Pancreas (tissue), 10 donors: ENCODE measurements at places on chromosomes 16 and 17. TPM values are rescaled to one million over a fixed set of nuclear protein-coding genes. Genes with fewer than 3 reads are reported as not detected.
A peak's percentile ranks its signal among the peaks of the same experiment; 100 is the strongest.

GRCh38 chr17:28193241-28193640, 125.8 kb upstream of the TMEM97 start:
- no peaks in the 10 kb centered on the region for H3K4me1 ChIP-seq

Gene ZNF423
- 3.8 TPM for total RNA-seq

- H3K36me3 ChIP-seq: no peaks in the 10 kb centered on the region
- peak overlapping the region; percentile 79 for H3K27ac ChIP-seq
- H3K4me1 ChIP-seq: peaks cover 7% of the 10 kb centered on the region
- peak overlapping the region; percentile 94 for H3K4me3 ChIP-seq
Observed at GRCh38 chr16:30947859-30948666, 805 bp upstream of the ORAI3 start.

Gene TBC1D3B
- 5.4 TPM for total RNA-seq

Gene SRRM2
- total RNA-seq: 440 TPM

DNA sequence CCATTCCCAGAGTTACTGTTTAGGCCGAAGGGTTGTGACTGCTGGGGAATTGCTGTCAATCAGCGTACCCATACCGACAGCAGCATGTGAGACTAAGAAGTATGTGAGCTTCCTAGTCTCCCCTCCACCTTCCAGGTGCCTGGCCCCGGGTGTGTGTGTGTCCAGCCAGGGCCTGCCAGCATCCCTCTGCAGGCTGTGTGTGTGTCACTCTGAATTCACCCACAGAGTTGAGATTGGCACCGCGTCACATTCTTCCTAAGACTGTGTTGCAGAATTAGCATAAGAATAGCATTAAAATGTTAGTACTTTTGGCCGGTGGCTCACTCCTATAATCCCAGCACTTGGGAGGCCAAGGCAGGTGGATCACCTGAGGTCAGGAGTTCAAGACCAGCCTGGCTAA, 31.8 kb downstream of the PRMT7 start:
- no peaks in the 10 kb centered on the region for H3K4me1 ChIP-seq
- H3K4me3 ChIP-seq: no peak overlapping the region
- no peaks in the 10 kb centered on the region for H3K36me3 ChIP-seq
- H3K27me3 ChIP-seq: no peaks in the 10 kb centered on the region
- no peak for DNase-seq
- no peak overlapping the region for H3K27ac ChIP-seq

Gene CCL16
- not detected for total RNA-seq

Gene PPY
- 46.0 TPM for total RNA-seq

Gene PARN
- 16.1 TPM for total RNA-seq

DNA sequence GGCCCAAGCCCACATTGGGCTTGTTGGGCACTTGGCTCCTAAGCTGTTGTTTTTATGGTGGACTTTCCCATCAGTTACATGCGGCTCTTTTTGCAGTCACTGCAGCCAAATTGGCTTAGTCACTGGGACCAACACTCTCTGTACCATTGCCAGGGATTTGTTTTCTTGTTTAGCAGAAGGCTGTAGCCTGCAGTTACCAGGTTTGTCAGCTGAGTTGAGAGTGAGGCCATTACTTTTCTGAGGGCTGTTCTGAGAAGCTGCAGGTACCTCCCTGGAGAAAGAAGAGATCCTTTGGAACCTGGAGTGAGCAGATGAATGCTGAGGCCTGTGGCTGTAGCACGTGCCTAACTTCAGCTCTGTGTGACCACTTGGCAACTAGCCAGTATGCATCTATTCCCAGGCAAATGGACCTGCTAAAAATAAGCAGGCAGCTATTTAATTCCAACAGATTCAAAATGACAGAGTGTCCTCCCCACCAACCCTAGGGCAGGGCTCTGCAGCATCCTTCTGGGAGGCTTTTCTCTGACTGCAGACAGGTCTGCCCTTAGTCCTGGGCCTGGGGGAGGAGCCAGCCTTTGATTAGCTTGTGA, 12.9 kb downstream of the AKAP1 start:
- no peaks in the 10 kb centered on the region for H3K36me3 ChIP-seq
- H3K27me3 ChIP-seq: no peaks in the 10 kb centered on the region
- H3K4me3 ChIP-seq: no peak overlapping the region
- no peak for DNase-seq
- no peak overlapping the region for H3K27ac ChIP-seq

Gene SYT17
- 2.0 TPM for total RNA-seq

DNA sequence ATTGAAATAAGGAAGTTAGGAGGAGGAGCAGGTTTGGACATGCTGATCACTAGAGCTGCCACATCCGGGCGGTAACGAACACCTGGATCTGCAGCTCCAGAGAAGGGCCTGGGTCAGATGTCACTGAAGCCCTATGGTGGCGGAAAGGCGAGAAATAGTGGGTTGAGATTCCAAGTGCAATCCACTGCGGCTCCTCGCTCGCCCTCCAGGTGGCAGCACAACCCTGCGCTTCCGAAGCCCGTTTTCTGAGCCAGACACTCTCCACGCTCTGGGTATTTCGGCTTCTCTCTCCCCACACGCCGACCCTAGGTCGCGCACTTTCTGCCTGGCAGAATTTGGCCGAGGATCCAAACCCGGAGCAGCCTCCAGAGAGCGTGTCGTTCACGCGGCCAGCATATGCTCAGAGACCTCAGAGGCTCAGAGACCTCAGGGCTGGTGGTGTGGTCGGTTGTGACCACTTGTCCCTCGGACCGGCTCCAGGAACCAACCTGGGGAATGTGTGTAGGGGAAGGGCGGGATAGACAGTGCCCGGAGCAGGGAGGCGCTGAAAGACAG, 922 bp upstream of the SLC2A4 start:
- H3K27ac ChIP-seq: peak overlapping the region; percentile 15
- no peaks in the 10 kb centered on the region for H3K27me3 ChIP-seq
- H3K36me3 ChIP-seq: no peaks in the 10 kb centered on the region
- H3K4me1 ChIP-seq: peaks cover 9% of the 10 kb centered on the region
- H3K4me3 ChIP-seq: no peak overlapping the region

GRCh38 chr16:72428681-72429376, 256.9 kb upstream of the PMFBP1 start:
- no peak overlapping the region for H3K27ac ChIP-seq
- H3K4me3 ChIP-seq: no peak overlapping the region
- DNase-seq: no peak
- H3K4me1 ChIP-seq: no peaks in the 10 kb centered on the region
- no peaks in the 10 kb centered on the region for H3K27me3 ChIP-seq

- H3K36me3 ChIP-seq: no peaks in the 10 kb centered on the region
- H3K27me3 ChIP-seq: no peaks in the 10 kb centered on the region
- H3K4me1 ChIP-seq: no peaks in the 10 kb centered on the region
Observed at GRCh38 chr16:23947838-23948237, 112.1 kb downstream of the PRKCB start.

DNA sequence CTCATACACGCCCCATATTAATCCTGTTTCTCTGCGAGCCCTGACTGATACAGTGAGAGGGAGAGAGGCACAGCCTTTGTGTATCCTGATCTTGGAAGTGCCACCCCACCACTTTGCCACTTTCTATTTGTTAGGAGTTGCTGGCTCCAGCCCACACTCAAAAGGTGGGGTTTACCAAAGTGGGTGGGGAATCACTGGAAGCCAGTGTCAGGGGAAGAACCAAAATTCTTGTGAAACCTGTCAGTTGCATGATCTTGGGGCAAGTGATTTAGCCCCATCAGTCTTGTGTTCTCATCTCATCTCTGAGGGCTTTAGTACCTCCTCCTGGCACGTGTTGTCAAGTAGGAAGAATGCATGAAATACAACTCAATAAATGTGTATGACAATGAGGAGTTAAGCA, 119.5 kb downstream of the SOX9 start:
- no peaks in the 10 kb centered on the region for H3K27me3 ChIP-seq
- no peak overlapping the region for H3K4me3 ChIP-seq
- DNase-seq: no peak
- no peaks in the 10 kb centered on the region for H3K4me1 ChIP-seq
- no peak overlapping the region for H3K27ac ChIP-seq

Gene TIMP2
- total RNA-seq: 58.2 TPM

- H3K27me3 ChIP-seq: no peaks in the 10 kb centered on the region
- DNase-seq: no peak
- H3K4me1 ChIP-seq: no peaks in the 10 kb centered on the region
- peaks cover 32% of the 10 kb centered on the region for H3K36me3 ChIP-seq
- no peak overlapping the region for H3K27ac ChIP-seq
- H3K4me3 ChIP-seq: no peak overlapping the region
Observed at GRCh38 chr16:88588148-88588547, 17.9 kb downstream of the ZC3H18 start.
